ENCODE measurements at places on chromosomes 1 and 21. TPM values are rescaled to one million over a fixed set of nuclear protein-coding genes. Genes with fewer than 3 reads are reported as not detected.

- no peaks in the 10 kb centered on the region for H3K36me3 ChIP-seq
- H3K4me1 ChIP-seq: peaks cover 31% of the 10 kb centered on the region
- H3K27ac ChIP-seq: no peak overlapping the region
- H3K4me3 ChIP-seq: no peak overlapping the region
- H3K27me3 ChIP-seq: no peaks in the 10 kb centered on the region
These were observed 7.0 kb downstream of the TINAGL1 start for GRCh38 chr1:31583082-31583994.

DNA sequence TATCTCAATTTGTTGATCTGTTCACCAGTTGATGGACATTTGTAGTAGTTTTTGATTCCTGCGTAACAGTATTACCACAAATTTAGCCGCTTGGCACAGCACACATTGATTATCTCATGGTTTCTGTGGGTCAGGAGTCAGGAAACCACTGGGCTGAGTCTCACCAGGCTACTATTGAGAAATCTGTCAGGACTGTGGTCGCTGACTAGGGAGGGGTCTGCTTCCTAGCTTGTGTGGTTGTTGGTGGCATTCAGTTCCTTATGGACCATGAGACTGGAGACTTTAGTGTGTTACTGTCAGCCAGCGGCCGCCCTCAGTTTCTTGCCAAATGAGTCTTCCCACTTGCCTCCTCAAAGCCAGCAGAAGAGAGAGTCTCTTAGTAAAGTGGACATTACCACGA, 9.8 kb downstream of the PEX14 start:
- H3K4me3 ChIP-seq: no peak overlapping the region
- H3K36me3 ChIP-seq: no peaks in the 10 kb centered on the region
- H3K27me3 ChIP-seq: no peaks in the 10 kb centered on the region
- no peak overlapping the region for H3K27ac ChIP-seq
- H3K4me1 ChIP-seq: no peaks in the 10 kb centered on the region
- DNase-seq: peak; percentile 16

Gene TNFRSF14
- 0.36 TPM for total RNA-seq

Gene CRYAA
- total RNA-seq: not detected

DNA sequence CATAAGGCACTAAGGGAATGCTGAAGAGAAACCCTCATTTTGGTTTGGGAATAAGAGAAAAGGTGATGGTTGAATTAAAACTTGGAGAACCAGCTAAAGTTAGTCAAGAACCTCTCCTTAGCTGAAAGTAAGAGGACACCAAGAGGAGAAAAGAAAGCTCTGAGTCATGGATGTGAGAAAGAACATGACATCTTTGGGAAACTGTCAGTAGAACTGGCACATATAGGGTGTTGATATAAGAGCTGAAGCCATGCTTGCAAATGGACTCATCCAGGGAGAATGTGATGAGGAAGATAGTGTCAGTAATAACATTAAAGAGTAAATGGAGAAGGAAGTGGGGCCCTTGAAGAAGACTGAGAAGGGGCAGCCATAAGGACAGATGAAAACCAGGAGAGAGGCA, 54.3 kb downstream of the LRRC8C start:
- no peaks in the 10 kb centered on the region for H3K27me3 ChIP-seq
- no peak overlapping the region for H3K27ac ChIP-seq
- H3K4me1 ChIP-seq: no peaks in the 10 kb centered on the region

Gene LRRC39
- total RNA-seq: 0.22 TPM

DNA sequence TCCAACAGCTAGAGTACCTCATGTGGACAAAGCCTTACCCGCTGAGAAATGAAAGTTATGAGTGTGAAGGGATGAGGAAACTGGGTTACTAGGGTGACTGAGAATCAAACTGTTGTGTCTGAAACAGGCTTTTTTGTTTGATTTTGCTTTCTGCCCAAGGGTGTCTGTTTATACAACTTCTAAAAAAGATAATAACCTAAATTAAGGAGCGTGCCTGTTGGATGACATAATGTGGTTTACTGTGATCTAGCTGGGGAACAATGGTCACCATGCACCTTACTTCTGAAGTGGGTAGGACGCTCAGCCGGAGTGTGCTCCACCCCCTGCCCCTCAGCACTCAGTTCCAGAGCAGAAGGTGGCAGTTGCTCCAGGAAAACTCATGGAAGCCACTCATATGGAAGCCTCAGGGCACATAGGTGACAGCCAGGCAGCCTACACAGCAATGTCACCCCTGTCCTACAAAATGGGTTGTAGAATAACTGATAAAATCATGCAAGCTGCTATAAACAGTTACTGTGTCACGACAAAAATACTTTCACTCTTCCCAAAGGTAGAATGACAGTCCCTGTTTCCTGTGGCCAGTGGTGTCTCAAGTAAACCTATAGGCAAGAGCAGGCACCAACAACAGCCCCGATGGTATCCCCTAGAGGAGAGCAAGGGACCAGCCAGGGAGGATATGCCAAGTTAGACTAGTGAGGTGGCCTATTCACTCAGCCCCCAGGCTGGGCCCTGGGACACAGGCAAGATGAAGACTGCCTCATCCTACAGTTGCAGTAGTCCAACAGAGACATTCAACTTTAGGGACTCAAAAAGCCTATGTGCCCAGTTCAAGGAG, 29.3 kb downstream of the SIPA1L2 start:
- DNase-seq: peak; percentile 60
- H3K27me3 ChIP-seq: no peaks in the 10 kb centered on the region
- H3K27ac ChIP-seq: no peak overlapping the region
- no peaks in the 10 kb centered on the region for H3K36me3 ChIP-seq
- no peak overlapping the region for H3K4me3 ChIP-seq
- no peaks in the 10 kb centered on the region for H3K4me1 ChIP-seq

Gene TMEM82
- not detected for total RNA-seq

Gene SPRR5
- not detected for total RNA-seq

DNA sequence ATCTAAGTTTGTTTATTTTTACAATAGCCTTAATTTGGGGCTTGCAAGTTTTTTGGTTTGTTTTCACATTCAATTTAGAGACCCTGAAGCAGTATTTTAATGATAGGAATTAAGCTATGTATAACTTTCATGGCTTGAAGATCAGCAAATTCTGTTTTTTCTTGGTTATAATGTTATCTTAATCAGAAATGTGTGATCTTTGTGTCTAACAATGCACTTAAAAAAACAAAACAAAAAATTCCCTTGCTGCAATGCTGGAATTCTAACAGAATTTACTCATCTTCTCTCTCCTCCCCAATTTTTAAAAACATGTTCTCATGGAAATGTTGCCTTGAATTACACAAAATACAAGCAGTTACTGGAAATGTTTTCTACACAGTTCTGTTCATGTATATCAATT, 113.1 kb downstream of the OLFML2B start:
- H3K27me3 ChIP-seq: no peaks in the 10 kb centered on the region
- H3K27ac ChIP-seq: peak overlapping the region; percentile 84
- H3K4me3 ChIP-seq: no peak overlapping the region
- peaks cover 37% of the 10 kb centered on the region for H3K4me1 ChIP-seq
- DNase-seq: peak; percentile 65

- no peaks in the 10 kb centered on the region for H3K4me1 ChIP-seq
- H3K36me3 ChIP-seq: no peaks in the 10 kb centered on the region
- H3K27ac ChIP-seq: no peak overlapping the region
- H3K27me3 ChIP-seq: no peaks in the 10 kb centered on the region
- DNase-seq: no peak
These were observed 7.1 kb upstream of the CLEC20A start for GRCh38 chr1:178503849-178504248.

DNA sequence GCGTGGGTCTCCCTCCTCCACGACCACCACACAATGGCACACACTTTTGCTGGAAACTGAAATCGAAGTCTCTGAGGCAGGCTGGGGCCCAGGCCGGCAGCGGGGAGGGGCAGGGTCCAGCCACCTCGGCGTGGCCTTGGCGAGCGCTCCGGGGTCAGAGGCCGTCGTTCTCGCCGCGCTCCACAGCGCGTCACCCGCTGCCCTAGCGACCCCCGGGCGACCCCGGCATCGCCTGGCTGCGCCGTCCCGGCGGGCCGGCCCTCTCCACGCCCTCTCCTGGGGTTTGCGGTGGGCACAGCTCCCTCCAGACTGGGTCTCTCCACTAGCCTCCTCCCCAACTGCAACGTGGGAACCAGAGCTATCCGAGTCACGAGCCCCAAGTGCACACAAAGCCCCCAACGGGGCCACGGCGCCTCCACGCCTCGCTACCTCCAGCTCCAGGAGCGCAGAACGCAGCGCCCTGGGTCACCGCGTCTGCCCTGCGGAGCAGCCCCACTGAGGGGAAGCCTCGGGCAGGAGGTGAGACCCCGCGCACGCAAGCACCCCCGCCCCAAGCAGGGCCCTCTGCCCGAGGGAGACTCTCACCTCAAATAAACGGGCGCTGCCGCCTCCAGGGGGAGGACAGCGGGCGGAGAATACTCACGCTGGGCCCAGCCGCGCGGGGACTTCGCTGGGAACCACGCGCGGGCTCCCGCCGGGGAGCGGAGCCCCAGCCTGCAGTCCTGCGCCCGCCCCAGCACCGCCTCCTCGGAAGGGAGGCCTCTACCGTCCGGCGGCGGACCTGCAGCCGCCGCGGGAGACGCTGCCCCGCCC, 134.0 kb upstream of the BARHL2 start:
- peaks cover 10% of the 10 kb centered on the region for H3K27me3 ChIP-seq
- H3K36me3 ChIP-seq: no peaks in the 10 kb centered on the region
- peak overlapping the region; percentile 54 for H3K4me3 ChIP-seq
- peaks cover 10% of the 10 kb centered on the region for H3K4me1 ChIP-seq
- no peak overlapping the region for H3K27ac ChIP-seq

DNA sequence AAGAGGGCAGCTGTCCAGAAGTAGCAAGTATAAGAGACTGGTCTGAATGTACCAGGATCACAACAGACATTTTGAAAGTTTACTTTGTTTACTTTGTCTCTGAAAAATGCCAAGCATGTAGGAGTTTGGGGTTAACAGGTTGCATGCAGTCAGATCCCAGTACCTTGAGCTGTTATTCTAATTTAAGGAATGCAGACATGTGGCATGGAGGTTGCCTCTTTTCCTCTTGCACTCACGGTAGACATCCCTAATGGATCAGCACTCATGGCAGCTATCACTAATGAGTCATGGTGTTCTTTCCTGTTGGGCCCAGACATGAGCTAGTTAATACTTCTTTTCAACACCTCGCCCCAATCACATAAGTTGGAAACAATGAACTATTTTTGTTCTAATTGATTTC, 67.3 kb downstream of the GADD45A start:
- H3K4me1 ChIP-seq: peaks cover 61% of the 10 kb centered on the region
- DNase-seq: peak; percentile 56
- H3K4me3 ChIP-seq: no peak overlapping the region
- H3K27ac ChIP-seq: peak overlapping the region; percentile 35
- H3K36me3 ChIP-seq: no peaks in the 10 kb centered on the region

GRCh38 chr1:2946291-2946690, 75.0 kb upstream of the ACTRT2 start:
- H3K4me1 ChIP-seq: no peaks in the 10 kb centered on the region
- H3K4me3 ChIP-seq: no peak overlapping the region
- no peak overlapping the region for H3K27ac ChIP-seq

Gene LEMD1
- total RNA-seq: 2.5 TPM

GRCh38 chr1:152441756-152442155, 27.7 kb upstream of the CRNN start:
- no peaks in the 10 kb centered on the region for H3K36me3 ChIP-seq
- H3K27ac ChIP-seq: no peak overlapping the region
- no peaks in the 10 kb centered on the region for H3K27me3 ChIP-seq
- H3K4me3 ChIP-seq: no peak overlapping the region
- H3K4me1 ChIP-seq: no peaks in the 10 kb centered on the region
- DNase-seq: no peak

DNA sequence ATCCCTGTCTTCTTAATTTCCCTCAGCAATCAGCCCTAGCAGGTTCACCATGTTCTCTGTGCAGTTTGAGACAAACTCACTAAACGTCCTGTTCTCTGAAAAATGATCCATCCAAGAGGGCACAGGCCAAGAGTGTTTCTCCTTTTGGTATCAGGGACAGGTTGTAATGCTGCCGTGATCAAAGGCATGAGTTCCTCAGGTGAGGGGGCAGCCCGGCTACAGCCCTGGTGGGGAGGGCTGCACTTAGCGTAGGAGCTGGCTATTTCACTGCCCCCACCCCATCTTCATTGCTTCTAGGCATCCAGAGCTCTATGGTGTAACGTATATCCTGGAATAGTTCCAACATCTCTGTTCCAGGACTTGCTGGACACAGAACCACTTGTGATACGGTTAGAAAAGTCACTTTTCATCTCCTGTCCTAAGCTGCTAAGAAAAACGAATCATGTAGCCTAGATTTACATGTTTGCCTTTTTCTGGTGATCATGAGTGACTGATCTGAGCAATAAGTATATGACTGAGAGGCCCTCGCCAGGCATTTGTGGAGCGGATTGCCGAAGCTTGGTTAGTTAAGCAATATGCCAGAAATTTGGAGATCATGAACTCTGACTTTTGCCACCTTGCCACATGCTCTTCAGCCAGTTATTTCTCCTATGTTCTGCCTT, 41.1 kb upstream of the SRP9 start:
- DNase-seq: no peak
- peaks cover 26% of the 10 kb centered on the region for H3K4me1 ChIP-seq
- no peaks in the 10 kb centered on the region for H3K36me3 ChIP-seq
- no peaks in the 10 kb centered on the region for H3K27me3 ChIP-seq
- peak overlapping the region; percentile 89 for H3K27ac ChIP-seq
- H3K4me3 ChIP-seq: no peak overlapping the region

- peaks cover 46% of the 10 kb centered on the region for H3K36me3 ChIP-seq
- no peak overlapping the region for H3K4me3 ChIP-seq
- no peaks in the 10 kb centered on the region for H3K27me3 ChIP-seq
- DNase-seq: no peak
- H3K27ac ChIP-seq: no peak overlapping the region
These were observed 6.5 kb downstream of the VAMP3 start for GRCh38 chr1:7777591-7777990.

GRCh38 chr1:156838972-156839371, 19.9 kb downstream of the INSRR start:
- no peaks in the 10 kb centered on the region for H3K36me3 ChIP-seq
- no peak overlapping the region for H3K27ac ChIP-seq
- H3K4me3 ChIP-seq: no peak overlapping the region
- no peak for DNase-seq
- H3K4me1 ChIP-seq: no peaks in the 10 kb centered on the region

- H3K4me1 ChIP-seq: peaks cover 3% of the 10 kb centered on the region
- H3K27ac ChIP-seq: no peak overlapping the region
- no peak overlapping the region for H3K4me3 ChIP-seq
- peaks cover 30% of the 10 kb centered on the region for H3K27me3 ChIP-seq
- H3K36me3 ChIP-seq: no peaks in the 10 kb centered on the region
These were observed 101.3 kb downstream of the CRYAA start for GRCh38 chr21:43269957-43270705.

Gene C1orf94
- 0.70 TPM for total RNA-seq

GRCh38 chr1:234565132-234565531, 44.8 kb downstream of the IRF2BP2 start:
- no peak for DNase-seq
- H3K27ac ChIP-seq: peak overlapping the region; percentile 77
- H3K4me1 ChIP-seq: peaks cover 21% of the 10 kb centered on the region
- no peaks in the 10 kb centered on the region for H3K27me3 ChIP-seq

GRCh38 chr1:206066479-206067171, 13.7 kb downstream of the RHEX start:
- no peak overlapping the region for H3K27ac ChIP-seq
- no peaks in the 10 kb centered on the region for H3K36me3 ChIP-seq
- peaks cover 14% of the 10 kb centered on the region for H3K27me3 ChIP-seq

DNA sequence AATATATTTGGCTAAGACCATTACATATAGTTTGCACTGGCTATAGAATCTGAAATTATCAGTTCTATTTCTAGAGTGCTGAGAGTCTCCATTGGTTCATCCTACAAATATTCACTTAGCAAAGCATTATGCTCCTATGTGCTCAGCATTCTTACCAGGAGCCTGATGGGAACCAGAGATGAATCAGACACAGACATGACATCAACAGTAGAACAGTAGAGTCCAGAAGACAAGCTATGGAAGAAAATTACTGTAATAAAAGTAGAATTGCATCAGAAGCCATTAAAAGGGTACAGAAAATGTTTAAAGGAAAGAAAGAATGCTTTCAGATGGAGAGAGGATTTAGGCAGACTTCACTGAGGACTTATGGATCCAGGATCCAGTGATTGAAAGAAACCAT, 271.7 kb upstream of the SNX7 start:
- peak; percentile 83 for DNase-seq
- no peaks in the 10 kb centered on the region for H3K27me3 ChIP-seq
- H3K4me3 ChIP-seq: no peak overlapping the region
- H3K27ac ChIP-seq: peak overlapping the region; percentile 57
